Cardiac ventricle fibroblast (primary cell): ENCODE measurements at places on chromosomes 1 and 21. TPM values are rescaled to one million over a fixed set of nuclear protein-coding genes. Genes with fewer than 3 reads are reported as not detected.

Gene SAMSN1
- total RNA-seq: 0.44 TPM in 1 of 2 replicates, not detected in the other

Gene SOAT1
- total RNA-seq: 21.3 and 32.7 TPM in 2 replicates

Gene OPTC
- not detected in 2 replicates for total RNA-seq

Gene TLCD4
- total RNA-seq: 0.75 and 0.78 TPM in 2 replicates

Gene CORT
- not detected in 2 replicates for total RNA-seq

Gene SLC2A5
- total RNA-seq: 5.8 and 6.7 TPM in 2 replicates

Gene KRTAP21-2
- total RNA-seq: not detected in 2 replicates

Gene GMEB1
- total RNA-seq: 5.9 and 7.1 TPM in 2 replicates

Gene C1orf94
- not detected in 2 replicates for total RNA-seq

Gene C8A
- not detected in 2 replicates for total RNA-seq

Gene PERM1
- not detected in 2 replicates for total RNA-seq

Gene VAV3
- total RNA-seq: 1.4 and 3.7 TPM in 2 replicates

Gene SLFNL1
- 0.12 and 0.15 TPM in 2 replicates for total RNA-seq

Gene CYP2J2
- 0.10 and 0.37 TPM in 2 replicates for total RNA-seq

Gene IL22RA1
- total RNA-seq: 0.20 TPM in 1 of 2 replicates, not detected in the other
